ENCODE measurements at places on chromosomes 13 and 19.

- DNase-seq: no peak
Measured at GRCh38 chr19:48239582-48240141, 16.1 kb downstream of the CARD8 start.

DNA sequence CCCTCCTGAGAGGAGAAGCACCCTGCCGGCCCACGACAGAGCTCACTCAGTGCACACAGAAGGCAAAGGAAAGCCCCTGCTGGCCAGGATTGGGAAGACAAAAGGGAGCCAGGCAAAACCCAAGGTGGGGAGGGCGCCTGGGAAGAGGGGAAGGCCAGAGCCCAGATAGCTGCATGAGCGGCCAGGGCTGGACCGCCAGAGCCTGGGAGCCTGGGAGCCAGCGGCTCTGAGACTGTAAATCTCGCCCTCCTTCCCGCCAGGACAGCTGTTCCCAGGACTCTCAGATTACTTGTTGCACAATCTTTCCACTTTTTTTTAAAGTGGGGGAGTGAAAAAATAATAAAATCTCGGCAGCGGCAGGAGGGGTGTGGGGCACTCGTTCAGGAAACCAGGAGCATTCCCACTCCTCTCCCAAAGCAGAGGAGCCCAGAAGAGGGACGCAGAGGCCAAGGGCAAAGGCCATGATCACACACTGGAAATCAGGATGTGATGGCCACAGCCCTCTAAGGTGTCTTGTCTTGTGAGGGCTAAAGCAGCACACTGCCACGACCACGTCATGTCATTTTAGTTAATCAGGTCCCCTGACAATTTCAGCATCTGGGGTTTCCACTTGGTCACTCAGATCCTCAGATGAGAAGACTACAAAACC is 19.6 kb upstream of the EPHX3 start:
- DNase-seq: peak; percentile 81

DNA sequence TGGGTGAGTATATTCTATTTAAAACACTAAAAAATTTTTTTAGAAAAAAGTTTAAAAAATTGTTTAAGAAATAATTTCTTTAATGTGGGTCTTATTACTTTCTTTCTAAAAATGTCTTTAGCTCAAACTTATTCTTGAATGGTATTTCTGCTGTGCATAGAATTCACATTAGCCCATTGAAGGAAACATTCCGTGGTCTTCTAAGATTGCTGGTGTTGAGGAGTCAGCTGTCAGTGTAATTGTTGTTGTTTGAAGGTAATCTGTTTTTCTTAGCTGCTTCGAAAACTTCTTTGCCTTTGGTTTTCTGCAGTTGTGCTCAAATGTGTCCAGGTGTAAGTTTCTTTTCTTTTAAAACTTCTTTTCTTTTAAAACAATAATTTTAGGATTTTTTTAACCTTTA is 85.4 kb upstream of the KLF12 start:
- DNase-seq: no peak

DNA sequence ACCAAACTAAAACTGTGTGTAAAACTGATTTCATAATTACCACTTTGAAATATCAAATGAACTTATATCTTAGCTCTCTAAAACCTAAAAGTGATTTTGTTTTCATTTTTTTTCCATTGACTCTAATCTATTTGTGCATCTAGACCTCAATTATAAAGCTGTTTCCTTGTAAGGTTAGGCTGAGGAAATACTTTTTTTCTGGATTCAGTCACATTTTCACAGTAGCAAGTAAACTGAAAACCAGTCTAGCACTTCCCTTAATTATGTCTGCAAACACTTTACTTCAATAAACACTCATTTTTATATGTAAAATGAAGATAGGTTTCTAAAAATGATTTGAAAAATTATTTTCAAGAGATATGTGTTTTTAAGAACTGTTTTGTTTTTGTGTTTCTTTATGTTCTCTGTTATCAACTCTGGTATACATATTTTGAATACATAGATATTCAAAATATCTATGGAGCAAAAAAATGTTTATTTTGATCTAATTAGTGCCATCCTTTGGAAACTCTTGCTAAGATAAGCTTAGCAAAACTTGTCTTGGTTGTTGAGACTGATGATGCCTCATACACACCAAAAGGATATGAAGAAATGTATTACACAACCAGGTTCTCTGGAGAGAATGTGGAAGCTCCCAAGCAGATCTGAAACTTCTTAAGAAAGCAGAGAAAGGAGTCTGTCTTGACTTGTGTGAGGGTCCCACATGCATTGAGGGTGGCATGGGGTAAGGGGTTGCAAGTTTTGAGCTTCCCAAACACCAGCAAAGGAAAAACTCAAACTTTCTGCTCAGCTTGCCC is 1887.4 kb downstream of the PCDH9 start:
- DNase-seq: no peak

- no peak for DNase-seq
Measured at GRCh38 chr19:4027146-4027545, 19.6 kb downstream of the PIAS4 start.

GRCh38 chr13:93098972-93099371 is 127.6 kb upstream of the GPC6 start:
- DNase-seq: no peak

DNA sequence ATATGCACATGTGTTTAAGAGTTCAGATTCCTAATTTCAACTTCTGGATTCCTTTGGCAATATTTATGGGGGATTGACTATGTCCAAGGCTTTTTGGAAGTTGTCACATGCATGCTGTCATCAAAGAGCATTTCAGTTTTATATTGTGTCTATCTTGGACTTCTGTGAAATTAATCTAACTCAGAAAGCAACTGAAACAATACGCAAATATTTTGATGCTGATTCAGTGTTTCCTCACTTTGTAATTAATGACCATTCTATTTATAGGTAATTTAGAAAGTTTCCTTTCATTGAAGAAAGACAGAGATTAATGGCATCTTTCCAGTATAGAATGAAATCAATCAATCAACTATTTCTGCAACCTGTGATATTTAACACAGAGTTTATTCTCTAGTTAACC is 550.1 kb downstream of the PCDH9 start:
- DNase-seq: no peak

GRCh38 chr13:41386211-41386610 is 71.1 kb upstream of the RGCC start:
- DNase-seq: no peak

- peak; percentile 79 for DNase-seq
Measured at GRCh38 chr19:38452430-38453366, 19.2 kb downstream of the RYR1 start.

- no peak for DNase-seq
Measured at GRCh38 chr19:1079566-1080111, 12.7 kb downstream of the ARHGAP45 start.

GRCh38 chr13:111092685-111093084 is 22.4 kb upstream of the ARHGEF7 start:
- DNase-seq: no peak

DNA sequence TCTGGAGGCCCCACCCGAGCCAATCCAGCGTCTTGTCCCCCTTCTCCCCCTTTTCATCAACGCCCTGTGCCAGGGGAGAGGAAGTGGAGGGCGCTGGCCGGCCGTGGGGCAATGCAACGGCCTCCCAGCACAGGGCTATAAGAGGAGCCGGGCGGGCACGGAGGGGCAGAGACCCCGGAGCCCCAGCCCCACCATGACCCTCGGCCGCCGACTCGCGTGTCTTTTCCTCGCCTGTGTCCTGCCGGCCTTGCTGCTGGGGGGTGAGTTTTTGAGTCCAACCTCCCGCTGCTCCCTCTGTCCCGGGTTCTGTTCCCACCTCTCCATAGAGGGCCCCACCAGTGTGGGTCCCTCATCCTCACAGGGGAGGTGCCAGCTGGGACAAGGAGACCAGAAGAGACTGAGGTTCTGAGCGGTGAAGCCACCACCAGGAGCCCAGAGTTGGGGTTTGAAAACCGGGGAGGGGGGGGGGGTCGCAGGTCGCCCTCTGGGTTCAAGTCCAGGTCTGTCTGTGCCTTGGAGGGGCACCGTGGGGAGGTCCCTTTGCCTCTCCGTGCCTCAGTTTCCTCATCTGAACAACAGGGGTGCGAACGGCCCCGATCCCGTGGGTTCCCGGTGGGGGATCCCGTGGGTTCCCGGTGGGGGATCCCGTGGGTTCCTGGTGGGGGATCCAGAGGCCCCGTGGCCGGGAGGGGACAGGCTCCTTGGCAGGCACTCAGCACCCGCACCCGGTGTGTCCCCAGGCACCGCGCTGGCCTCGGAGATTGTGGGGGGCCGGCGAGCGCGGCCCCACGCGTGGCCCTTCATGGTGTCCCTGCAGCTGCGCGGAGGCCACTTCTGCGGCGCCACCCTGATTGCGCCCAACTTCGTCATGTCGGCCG is at the start of gene ELANE:
Gene ELANE (plus strand): TSS at position 168 of the 878 bp plus-strand sequence. CDS start 26 bp downstream, at position 194.
- DNase-seq: no peak

- no peak for DNase-seq
Measured at GRCh38 chr13:25963674-25964073, 88.1 kb downstream of the SHISA2 start.

GRCh38 chr13:29587645-29588044 is 7.8 kb downstream of the SLC7A1 start:
- no peak for DNase-seq

DNA sequence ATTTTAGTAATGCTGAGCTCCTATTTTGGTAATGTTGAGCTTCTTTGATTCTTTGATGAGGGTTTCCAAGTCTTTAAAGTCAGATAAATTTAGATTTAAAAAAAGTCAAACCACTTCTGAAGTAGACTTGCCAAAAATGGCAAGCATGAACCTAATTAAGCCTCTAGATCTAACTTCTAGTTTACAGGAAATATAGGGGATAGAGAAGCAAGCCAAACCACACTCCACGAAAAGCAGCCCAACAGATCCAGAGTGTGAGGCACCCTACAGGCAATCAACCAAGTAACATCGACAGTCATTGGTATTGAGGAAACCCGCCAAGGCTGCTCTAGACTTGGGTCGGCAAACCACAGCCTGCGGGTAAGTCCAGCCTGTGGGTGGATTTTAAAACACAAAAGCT is 3.7 kb downstream of the GGACT start:
- DNase-seq: no peak

DNA sequence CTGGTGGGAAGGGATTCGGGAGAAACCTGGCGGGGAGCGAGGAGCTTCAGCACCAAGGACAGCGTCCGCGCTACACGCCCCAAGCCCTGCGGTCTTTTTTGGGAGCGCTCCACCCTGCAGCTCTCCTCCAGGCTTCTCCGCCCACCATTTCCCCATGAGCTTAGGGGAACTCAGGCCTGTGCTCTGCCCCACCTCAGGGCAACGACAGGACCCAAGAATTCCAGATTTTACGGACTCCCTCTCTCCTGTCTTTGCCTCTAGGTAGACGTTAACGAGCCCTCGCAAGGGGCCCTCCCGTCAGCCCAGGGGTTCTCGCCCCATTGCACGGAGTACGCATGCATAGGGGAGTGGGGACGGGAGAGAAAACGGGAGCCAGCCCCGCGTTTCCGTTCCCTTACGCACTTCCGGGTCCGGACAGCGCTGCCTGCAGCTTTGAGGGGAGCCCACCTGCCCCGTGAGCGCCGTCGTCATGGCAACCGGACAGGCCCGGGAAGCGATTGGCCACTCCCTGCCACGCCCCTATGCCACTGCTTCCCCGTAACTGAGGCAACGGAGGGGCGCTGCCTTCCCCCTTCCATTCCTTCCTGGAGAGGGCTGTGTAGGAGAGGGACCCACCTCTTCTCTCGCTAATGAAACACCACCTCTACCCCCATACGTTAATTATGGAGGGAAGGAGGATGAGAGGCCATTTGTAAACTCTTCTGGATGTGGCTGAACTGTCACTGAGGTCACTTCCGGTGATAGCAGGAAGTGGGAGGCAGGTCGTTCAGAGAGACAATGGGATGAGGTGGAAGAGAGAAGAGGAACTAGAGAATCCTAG is 20.8 kb downstream of the NOVA2 start:
- DNase-seq: peak; percentile 89

- no peak for DNase-seq
Measured at GRCh38 chr19:38617283-38617763, 430 bp downstream of the MAP4K1 start.

- no peak for DNase-seq
Measured at GRCh38 chr19:55346725-55347441, 7.2 kb downstream of the KMT5C start.

DNA sequence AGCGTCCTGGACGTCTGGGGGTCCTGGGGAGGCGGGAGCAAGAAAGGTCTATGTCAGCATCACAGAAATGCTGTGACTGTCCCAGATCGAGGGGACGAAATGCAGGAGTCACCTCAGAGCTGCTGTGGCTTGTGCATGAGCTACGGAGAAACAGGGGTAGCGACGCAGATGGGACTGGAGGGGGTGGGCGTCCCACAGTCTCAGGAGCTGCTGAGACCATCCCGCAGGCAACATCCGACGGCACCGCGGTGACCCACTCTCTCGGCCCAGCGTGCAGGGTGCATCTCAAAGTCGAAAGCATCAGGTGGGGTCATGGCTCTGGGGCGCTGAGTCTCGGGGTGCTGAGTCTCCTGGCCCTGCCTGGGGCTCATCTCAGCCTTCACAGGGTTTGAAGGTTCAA is 37.4 kb upstream of the C13orf46 start:
- no peak for DNase-seq

DNA sequence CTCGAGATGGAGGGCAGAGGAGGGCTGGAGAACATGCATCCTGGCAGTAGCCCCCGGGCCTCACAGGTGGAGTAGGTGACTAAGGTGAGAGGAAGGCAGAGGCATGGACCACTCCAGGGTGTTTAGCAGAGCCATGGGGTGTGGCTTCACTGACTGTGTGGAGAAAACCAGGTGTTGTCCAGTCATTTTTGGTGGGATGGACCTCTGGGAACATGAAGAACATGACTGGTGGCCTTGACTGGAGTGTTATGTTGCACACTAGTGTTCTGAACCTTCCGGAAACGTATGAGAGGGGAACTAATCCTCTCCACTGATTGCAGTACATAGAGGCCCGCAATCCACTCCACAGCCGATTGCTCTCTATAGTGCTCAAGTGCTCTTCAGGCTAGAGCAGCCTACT is 16.9 kb downstream of the MED26 start:
- no peak for DNase-seq

DNA sequence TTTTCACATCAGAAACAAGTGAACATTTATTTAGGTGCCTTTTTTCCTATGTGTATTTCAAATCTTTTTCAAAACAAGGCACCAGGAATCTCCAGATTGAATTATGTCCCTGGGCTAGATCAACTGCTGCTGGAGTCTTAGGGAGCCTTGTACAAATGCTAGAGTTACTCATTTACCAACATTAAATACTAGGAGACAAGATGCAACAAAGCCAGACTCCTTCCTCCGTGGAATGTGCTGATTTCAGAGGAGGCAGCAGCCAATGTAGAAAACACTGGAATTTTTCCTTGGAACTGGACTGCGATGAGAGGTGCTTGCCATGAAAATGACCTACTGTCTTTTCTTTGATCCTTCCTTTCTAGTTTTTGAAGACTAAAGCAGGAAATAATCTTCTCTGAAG is 1514.7 kb upstream of the MIR17HG start:
- no peak for DNase-seq

DNA sequence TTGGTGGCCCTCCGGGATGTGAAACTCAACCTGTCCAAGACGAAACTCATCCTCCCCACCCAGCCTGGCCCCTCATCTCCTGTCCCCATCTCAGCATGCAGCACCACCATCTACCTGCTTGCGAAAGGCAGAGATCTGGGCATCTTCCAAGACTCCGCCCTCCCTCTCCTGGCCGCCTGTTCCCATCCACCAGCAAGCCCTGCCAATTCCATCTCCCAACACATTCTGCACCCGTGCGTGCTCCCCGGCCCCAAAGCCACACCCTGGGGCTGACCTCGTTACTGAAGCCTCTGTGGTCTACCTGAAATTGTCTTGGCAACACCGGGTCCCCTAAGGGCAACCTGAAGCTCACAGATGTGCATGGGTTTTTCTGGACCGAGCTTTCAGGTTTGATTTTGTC is 13.2 kb upstream of the CAMSAP3 start:
- no peak for DNase-seq

- DNase-seq: no peak
Measured at GRCh38 chr13:73403355-73404120, 344.7 kb downstream of the KLF5 start.

Data from ecto neural progenitor cell (in vitro differentiated cells).